ENCODE measurements at places on chromosomes 2 and 18.

DNA sequence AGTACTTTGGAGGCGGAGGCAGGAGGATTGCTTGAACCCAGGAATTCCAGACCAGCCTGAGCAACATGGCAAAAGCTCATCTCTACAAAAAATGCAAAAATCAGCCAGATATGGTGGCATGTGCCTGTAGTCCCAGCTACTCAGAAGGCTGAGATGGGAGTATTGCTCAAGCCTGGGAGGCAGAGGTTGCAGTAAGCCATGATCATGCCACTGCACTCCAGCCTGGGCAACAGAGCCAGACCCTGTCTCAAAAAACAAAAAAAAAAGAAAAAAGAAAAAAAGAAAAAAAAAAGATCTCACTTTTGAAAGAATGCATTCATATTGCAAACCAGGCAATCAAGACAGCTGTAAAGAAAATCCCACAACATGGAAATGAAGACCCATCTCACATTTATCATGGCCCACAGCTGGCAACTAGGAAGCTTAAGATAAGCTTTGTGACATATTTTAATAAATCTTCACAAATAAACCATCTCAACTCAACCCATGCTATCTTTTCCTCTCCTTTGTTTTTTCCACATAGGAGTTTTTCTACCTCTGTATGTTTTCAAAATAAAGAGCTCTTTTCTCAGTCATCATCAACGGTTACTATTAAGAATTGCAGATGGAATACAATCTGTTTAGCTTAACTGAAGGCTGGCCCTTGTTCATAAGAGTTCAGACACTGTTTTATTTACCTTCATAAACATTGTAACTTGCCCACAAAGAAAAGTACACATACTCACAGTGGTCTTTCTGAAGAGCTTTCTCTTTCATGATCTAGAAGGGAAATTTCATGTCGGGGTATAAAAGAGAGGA lies 137.0 kb downstream of the MREG start:
- DNase-seq: no peak

- DNase-seq: no peak
Observed at GRCh38 chr18:59929621-59930295, 30.0 kb downstream of the PMAIP1 start.

DNA sequence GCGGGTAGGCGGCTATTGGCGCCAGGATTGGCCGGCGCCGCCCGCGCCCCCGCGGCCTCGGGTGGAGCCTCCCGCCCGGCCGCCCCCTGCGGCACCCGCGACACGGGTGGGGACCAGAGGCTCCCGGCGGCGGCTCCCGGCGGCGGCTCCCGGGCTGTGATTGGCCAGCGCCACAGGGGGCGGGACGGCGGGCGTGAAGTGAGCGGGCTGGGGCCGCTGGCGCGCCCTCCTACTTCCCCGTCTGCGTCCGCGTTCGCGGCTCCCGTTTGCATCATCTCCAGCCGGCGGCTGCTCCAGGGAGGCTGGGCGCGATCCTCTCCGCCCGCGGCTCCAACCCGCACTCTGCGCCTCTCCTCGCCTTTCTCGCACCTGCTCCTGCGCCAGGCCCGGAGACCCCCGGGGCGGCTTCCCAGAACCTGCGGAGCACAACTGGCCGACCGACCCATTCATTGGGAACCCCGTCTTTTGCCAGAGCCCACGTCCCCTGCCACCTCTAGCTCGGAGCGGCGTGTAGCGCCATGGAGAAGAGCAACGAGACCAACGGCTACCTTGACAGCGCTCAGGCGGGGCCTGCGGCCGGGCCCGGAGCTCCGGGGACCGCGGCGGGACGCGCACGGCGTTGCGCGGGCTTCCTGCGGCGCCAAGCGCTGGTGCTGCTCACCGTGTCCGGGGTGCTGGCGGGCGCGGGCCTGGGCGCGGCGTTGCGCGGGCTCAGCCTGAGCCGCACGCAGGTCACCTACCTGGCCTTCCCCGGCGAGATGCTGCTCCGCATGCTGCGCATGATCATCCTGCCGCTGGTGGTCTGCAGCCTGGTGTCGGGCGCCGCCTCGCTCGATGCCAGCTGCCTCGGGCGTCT lies at the start of gene SLC1A4:
TSS of gene SLC1A4 (plus strand) at position 274 of the 856 bp plus-strand sequence. CDS start at position 519, 245 bp downstream.
- DNase-seq: peak; percentile 75

GRCh38 chr2:16199882-16200553 lies 259.7 kb downstream of the MYCN start:
- no peak for DNase-seq

GRCh38 chr2:232628466-232629128 lies 4.8 kb upstream of the EFHD1 start:
- DNase-seq: no peak

GRCh38 chr2:86648681-86649080 lies 25.0 kb upstream of the RNF103 start:
- DNase-seq: no peak

- no peak for DNase-seq
Observed at GRCh38 chr18:63096327-63096874, 223.2 kb downstream of the BCL2 start.

GRCh38 chr2:56505885-56506284 lies 322.1 kb downstream of the CCDC85A start:
- no peak for DNase-seq

GRCh38 chr2:157911246-157911645 lies 35.1 kb upstream of the ACVR1 start:
- no peak for DNase-seq

GRCh38 chr18:62720766-62721613 lies 5.6 kb downstream of the PHLPP1 start:
- DNase-seq: no peak

GRCh38 chr2:151297882-151298281 lies 8.4 kb upstream of the NMI start:
- no peak for DNase-seq

DNA sequence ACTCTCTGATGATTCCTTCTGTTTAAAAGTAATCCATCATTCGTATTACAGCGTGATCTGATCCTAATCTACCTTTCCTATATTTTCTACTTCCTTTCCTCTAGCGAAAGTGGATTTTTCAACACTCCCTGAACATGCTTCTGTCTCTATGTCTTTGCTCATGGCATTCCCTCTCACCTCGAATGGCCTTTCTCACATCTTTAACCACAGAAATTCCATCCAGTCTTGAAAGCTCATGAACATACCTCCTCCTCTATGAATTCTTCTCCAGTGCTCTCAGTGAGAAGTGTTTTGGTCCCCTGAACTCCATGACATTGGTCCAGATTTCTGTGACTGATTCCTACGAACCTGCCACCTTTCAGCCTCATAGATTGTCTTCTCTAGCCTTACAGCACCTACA lies 323.2 kb downstream of the RAD51AP2 start:
- no peak for DNase-seq

GRCh38 chr2:180647221-180647620 lies 333.2 kb upstream of the UBE2E3 start:
- DNase-seq: no peak

DNA sequence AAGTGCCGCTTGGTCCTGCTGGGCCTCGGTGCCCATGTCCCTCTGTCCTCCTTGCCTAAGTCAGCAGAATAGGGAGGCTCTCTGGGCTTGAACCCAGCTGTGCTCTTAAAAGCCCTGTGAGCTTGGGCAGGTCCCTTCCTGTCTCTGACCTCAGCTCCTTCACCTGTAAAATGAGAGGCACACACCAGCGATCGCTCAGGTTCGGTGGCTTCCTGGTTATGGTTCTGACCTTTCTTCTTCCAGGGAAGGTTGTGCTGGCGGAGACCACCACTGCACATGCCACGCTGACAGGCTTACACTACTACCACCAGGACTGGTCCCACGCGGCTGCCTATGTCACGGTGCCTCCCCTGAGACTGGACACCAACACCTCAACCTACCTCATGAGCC lies 36.1 kb upstream of the MAPRE3 start:
- DNase-seq: no peak

DNA sequence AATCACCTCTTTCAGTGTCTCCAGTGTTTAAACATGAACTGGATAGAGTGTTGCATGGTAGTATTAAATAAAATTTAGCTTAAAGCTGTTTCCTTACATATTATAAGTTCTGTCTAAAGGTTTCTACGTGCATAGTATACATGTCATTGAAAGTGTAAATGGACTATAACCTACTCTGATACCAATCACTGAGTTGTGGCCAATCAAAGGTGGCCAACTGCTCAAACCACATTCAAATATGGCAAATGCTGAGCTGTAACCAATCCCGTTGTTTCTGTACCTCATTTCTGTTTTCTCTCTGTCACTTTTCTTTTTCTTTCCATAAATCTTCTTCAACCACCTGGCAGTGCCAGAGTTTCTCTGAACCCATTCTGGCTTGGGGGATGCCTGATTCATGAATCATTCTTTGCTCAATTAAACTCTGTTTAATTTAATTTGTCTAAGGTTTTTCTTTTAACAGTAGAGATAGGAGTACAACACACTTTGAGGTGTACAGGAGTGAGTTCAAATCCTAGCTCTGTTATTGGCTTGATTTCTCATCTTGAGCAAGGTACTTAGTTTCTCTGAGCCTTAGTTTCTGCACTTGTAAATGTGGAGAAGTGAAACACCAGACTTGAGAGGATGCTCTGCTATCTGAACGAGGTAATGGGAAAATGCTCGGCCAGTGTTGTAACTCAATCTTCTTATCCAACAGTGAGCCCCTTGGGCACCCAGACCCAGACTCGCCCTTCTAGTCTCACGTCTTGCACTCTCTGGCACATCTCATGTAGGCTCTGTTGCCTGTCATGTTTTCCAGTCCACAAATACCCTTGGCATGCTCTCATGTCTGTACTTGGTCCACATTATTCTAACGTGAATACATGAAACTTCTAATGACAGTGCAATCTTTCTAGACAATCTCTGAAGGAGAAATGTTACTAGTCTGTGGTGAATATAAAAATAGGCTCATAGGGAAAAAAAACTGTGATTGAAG lies 228.0 kb downstream of the PIK3C3 start:
- DNase-seq: no peak

- no peak for DNase-seq
Observed at GRCh38 chr2:190822043-190822442, 58.6 kb upstream of the GLS start.

- no peak for DNase-seq
Observed at GRCh38 chr2:71473346-71474031, 20.1 kb downstream of the DYSF start.

- no peak for DNase-seq
Observed at GRCh38 chr2:218123986-218124385, 1.8 kb upstream of the CXCR2 start.

DNA sequence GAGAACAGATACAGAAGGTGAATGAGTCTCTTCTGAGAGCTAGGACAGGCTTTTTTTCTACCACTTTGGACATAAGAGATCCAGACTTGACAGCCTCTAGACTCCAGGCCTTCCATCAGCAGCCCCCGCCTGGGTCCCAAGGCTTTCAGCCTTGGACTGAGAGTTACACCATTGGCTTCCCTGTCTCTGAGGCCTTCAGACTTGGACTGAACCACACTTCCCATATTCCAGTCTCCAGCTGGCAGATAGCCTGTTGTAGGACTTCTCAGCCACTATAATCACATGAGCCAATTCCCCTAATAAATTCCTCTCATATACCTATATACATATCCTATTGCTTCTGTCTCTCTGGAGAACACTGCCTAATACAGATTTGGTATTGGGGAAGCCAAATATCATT lies 128.2 kb downstream of the MCFD2 start:
- DNase-seq: no peak

DNA sequence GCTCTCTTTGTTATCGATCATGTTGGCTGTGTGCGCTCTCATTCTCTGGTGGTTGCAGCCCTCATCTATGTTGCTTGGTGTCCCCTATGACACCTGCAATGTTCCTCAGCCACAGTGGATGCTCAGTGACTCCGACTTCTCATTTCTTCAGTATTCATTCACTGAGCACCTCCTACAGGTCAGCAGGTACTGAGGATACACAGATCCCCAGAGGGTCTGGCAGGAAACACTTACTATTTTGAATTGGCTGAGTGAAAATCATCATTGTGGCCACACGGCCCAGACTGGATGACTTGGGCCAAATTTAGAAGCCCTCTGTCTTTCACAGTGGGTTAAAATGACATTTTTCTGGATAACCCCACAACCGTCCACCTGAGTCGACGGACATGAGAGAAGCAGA lies 32.1 kb downstream of the EN1 start:
- no peak for DNase-seq

DNA sequence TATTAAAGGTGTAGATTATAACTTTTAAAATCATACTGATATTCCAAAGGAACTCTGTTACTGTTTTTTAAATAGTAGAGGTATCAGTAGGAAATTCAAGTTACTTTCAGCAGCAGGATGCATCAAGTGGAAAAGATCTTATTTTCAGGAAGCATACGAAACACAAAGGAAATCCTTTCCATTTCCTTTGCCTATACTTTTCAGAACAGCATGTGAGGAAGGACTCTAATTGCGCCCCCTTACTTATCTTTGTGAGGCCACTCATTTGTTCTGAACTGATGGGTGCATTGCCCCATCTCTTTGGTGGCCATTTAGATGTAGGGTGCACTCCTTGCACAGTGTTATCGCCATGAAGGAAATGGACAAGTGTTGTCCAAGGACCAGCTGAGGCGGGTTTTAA lies 145.3 kb downstream of the BABAM2 start:
- DNase-seq: no peak

DNA sequence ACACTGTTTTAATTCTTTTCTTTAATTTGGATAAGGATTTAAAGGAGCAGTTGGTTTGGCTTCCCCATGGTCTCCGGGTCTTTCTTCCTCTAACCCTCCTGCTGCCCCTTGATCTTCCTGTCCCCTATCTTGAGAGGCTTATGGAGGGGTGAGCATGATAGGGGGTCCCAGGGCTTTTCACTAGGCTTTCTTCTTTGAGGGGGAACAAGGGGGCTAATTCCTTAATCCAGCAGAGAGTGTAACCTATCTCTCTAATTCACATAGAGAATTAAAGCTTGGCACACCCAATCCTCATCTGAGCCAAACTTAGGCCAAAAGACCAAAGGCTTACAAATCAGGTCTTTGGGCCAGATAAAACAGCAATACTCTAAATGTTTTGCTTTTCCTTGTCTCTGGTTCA lies 21.5 kb upstream of the C2orf66 start:
- DNase-seq: no peak

- DNase-seq: no peak
Observed at GRCh38 chr2:236625156-236625690, 55.6 kb downstream of the ACKR3 start.

DNA sequence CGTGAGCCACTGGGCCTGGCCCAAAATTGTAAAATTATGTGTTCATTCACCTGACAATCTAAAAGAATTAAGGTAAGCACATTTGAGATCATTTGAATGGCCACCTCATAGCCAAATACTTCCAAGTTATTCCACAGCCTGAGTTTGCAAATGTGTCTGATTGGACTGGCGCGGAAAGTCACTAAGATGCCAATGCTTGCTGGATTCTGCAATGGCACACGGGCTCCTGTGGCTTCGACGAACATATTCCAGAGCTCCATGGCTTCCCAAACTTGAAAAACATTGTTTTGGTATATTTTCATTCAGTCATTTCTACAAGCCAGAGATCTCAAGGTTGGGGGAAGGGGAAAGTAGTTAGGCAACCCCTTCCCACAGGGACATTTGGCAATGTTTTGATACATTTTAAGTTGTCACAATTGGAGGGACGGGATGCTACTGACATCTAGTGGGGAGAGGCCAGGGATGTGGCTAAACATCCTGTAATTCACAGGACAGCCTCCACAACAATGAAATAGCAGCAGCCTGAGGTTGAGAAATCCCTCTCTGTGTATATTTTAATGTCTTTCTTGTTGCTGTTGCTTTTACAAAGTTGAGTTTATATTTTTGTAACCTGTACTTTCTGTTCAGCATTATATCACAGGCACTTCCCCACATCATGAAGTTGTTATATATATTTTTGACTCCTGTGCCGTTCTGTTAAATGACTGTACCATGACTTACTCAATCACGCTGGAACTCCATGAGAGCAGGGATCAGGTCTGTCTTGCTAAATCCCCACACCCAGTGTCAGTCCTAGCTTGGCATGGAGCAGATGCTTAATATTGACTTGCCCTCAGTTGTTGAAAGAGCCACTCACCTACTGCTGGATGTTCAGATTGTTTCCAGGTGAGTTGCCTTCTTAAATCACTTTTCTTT lies 56.9 kb downstream of the COL4A4 start:
- peak; percentile 31 for DNase-seq

Data from fibroblast of skin of left biceps (primary cell).